Caudate nucleus (tissue), 63 donors: ENCODE measurements at places on chromosomes 13 and 19.

DNA sequence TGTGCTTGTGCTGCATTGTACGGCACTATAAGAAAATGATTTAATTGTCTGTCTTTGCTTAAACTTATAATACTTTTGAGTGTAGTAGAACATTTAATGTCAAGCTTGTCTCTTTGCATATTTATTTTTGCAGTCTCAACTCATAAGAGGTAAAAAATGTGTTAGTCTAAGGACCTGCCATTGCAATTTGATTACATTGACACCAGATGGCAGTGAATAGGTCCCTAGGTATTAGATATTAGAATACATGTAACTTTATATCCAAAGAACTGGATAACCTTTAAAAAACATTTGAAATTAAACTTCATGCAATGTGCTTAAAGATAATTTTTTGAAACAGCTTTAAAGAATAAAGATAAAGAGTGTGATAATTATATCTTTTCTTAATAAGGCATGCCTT lies 1421.3 kb downstream of the OLFM4 start:
- DNase-seq, result no peak

- peak; percentile 75 for DNase-seq
These were observed 12.6 kb upstream of the ZNF414 start for GRCh38 chr19:8526345-8527091.

DNA sequence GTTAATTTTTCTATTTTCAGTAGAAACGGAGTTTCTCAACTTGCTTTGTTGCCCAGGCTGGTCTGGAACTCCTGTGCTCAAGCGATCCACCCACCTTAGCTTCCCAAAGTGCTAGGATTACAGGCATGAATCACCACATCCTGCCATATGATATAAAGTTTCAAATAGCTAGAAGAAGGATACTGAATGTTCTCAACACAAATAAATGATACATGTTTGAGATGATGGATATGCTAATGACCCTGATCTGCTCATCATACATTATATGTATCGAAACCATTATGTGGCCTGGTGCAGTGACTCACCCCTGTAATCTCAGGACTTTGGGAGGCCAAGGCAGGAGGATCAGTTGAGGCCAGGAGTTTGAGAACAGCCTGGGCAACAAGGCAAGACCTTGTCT lies 11.5 kb downstream of the CIB3 start:
- DNase-seq, result no peak

- DNase-seq, result no peak
These were observed at the start of gene PCDH9 for GRCh38 chr13:67229481-67230403. PCDH9 (minus strand) TSS chr13:67230336; CDS start chr13:67228440, 1,896 bp downstream.

DNA sequence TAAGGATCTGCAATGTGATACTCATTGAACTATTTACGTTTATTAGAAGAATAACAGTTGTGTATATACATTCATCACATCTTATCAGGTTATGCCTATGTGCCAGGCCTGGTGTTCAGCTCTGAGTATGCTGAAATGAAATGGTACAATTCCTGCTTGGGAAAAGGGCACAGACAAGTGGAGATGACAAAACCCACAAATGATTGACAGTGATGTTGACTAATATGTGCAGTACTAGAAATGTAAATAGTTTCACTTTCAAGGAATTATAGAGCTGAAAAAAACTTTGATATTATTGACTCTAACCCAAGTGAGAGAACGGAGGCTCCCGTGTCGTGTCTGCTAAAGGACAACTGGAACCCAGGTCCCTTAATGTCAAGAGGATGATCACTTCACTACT lies 386.8 kb upstream of the DACH1 start:
- DNase-seq, result no peak

DNA sequence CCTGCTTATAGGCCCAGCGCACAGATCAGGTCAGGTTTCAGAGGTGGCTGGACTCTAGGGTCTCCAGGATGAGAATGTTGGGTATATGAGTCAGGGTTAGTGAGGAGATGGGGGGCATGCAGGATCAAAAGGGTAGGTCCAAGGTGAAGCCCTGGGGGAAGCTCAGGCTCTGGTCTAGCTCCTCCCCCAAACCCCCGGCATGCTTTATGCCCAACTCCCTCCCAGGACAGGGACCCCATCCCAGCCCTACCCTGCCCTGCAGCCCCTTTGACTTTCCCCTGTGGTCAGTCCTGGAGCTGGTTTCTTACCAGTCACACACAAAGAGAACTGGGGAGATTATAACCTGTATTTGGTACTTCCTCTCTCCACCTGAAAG lies 9.8 kb upstream of the CEACAM18 start:
- no peak for DNase-seq

DNA sequence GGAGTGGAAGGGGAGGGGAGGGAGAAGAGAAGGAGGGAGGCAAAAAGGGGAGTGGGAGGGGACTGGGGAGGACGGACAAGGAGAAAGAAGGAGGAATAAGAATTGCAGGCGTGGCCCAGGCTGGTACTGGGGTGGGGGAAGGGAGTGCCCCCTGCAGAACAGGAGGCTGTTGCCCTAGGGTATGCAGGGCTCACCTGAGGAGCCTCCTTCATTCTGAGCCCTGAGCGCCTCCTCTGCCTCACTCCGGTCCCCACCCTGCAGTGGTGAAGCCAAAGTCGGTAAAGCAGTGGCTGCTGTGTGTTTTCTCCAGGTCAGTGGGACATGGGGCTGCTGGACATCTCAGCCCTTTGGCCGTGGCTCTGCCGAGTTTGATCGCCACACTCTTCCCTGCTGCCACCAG lies 9.1 kb upstream of the CDC16 start:
- no peak for DNase-seq

- DNase-seq, result no peak
These were observed 91.3 kb downstream of the ZMYM2 start for GRCh38 chr13:20049558-20050473.

GRCh38 chr13:99894840-99895443 lies 76.6 kb downstream of the ZIC5 start:
- DNase-seq, result no peak

DNA sequence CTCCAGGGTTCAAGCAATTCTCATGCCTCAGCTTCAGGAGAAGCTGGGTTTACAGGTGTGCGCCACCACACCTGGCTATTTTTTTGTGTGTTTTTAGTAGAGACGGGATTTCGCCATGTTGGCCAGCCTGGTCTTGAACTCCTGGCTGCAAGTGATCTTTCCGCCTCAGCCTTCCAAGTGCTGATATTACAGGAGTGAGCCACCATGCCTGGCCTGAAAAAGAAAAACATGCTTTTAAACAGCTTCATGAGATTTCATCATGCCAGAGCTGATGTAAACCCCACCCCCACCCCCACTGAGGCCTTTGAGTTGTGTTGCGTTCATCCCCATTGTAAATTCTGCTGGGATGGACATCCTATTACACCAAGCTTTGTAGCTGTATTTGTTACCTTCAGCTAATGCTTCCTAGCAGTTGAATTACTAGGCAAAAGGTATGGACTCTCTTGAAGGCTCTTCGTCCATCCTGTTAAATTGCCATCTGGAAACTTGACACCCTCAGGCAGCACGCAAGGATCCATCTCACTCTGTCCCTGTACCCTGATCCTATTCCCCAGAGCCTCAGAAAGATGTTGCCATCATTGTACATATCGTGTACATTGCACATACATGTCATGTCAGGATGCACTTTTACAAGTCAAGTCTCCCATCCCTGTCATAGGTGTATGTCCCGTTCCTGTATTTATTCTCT lies 47.3 kb downstream of the NFIX start:
- no peak for DNase-seq

DNA sequence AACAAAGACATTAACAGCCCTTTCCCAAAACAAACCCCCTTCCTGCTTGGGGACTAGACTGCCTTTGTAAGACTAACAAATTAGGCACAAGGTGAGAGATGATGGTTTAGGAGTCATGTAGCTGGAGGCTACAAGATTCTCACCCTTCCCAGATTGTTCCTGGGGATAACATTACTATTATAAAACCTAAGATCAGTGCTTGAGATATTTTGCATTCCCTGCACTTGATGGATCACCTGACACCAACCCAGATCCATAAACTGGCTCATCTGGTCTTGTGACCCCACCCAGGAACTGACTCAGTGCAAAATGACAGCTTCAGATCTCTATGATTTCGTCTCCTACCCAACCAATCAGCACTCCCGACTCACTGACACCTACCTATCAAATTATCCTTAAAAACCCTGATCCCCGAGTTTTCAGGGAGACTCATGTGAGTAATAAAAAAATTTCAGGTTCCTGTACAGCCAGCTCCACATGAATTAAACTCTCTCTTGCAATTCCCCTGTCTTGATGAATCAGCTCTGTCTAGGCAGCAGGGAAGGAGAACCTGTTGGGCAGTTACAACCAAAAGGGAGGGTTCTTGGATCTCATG lies 2.4 kb upstream of the ZNF616 start:
- DNase-seq, result no peak

DNA sequence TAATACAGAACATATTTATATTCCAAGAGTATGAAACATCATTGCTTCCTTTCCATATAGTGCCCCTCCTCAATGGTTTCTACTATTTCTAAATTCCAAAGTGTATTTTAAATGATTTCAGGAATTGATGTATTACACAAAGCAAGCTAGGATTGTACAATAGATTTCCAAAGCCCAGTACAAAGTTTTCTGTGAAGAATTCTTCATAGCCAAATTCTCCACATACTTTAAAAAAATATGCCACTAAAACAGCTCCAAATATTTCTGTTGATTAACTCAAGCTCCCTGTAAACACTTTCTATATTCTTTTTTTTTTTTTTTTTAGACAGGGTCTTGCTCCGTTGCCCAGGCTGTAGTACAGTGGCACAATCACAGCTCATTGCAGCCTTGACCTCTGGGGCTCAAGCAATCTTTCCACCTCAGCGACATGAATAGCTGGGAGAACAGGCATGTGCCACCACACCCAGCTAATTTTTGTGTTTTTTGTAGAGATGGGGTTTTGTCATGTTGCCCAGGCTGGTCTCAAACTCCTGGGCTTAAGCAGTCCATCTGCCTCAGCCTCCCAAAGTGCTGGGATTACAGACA lies 50.6 kb downstream of the ELF1 start:
- no peak for DNase-seq

- no peak for DNase-seq
These were observed 84.3 kb downstream of the SLAIN1 start for GRCh38 chr13:77781808-77782207.

DNA sequence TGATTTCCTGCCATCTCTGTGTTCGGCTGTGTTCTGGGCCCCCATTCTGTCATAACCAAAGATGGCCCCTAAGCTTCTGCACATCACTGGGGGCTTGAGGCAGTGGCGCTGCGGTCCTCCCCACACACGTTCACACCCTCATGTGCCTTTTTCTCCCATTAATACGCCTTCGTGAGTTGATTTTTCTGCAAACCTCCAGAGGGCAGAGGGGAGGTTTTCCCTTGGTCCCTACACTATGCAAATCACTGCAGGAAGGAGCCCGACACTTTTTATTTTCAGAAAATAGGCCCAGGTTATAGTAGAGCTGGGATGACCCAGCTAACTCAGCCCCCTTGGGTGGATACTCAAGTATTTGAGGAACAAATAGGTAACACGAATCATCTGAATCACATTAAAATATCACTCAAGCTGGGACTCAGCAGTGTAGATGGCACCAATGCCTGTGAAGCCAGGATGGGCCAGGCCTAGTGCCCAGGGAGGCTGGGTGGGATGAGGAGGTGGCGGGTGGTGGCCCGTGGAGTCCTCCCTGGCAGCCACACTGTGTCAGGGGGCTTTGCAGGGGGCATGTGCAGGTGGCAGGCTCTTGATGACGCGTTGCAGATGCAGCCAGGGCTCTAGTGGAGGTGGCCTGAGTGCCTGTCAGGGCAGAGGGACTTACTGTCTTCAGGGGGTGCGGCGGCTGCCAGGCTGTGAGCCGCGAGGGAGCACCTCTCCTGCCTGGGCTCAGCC lies 234.3 kb downstream of the TEX29 start:
- no peak for DNase-seq

DNA sequence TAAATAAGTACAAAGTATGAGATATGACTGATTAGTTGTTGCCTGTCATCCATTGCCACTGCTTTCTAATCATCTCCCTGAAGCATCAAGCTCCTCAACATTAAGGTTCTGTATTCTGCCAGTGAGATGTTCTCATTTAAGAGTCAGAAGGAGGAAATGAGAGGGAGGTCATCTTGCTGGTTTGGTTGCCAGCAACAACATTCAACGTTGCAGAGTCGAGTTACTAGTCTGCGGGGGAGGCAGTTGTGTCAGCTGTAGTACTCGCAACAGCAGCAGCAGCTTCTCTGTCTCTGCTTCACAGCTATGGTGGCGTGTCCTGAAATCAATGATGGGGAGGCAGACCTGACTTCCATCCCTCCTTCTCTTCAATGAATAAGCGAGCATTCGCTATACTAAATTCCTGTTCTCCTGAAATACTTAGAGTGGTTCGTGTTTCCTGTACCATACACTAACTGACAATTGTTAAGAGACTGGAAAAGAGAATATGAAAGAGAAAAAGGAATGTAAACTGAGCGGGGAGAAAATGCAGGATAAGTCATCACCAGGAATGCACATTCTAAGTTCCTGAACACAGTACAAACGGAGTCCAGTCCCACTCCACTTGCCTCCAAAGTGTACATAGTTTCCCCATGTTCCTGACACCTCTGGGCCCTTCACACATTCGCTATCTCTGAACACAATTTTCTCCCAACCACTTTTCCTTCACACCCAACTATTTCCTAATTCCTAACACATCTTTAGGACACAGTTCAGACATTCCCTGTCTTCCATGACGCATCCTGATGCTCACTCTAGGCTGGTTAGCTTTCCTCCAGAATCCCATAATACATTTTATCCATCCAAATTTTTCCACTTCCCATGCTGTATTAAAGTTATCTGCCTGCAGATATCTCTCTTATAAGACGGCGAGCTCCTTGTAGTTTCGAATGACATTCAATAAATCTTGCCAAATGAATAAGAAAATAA lies 263.0 kb downstream of the KLF12 start:
- no peak for DNase-seq

DNA sequence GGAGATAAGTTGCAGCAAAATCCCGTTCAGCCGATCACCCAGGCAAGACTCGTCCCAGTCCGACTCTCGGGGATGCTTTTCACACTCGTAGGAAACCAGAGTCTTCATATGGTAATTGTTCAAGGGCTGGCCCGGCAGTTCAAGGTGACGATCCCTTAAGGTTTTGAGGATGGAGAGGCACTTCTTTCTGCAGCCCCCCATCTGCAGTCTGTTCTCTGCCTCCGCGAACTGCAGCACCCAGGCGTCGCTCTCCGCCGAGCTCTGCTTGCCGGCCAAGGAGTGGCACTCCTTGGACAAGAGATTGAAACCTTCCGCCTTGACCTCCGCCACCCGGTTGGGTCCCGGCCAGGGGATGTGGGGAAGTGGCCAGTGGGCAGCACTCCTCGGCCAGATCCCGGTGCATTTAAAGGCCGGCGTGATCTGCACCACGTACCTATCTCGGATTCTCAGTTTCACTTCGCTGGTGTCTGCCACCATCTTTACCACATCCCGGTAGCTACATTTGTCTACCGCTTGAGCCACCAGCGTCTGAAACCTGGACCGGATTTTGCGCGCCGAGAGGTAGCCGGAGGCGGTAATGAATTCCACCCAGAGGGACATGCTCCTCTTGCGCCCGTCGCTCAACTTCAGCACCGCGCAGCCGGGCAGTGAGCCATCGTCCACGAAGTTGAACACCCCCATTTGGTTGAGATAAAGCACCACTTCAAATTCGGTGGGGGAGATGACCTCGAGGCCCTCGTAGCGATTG lies 1.1 kb downstream of the MAB21L1 start:
- no peak for DNase-seq

GRCh38 chr19:1244693-1245451 lies 3.3 kb downstream of the ATP5F1D start:
- DNase-seq, result peak; percentile 33
